ENCODE measurements at places on chromosomes 12 and 14.

GRCh38 chr12:7959701-7960121 lies 23.7 kb upstream of the SLC2A3 start:
- no peak for DNase-seq

DNA sequence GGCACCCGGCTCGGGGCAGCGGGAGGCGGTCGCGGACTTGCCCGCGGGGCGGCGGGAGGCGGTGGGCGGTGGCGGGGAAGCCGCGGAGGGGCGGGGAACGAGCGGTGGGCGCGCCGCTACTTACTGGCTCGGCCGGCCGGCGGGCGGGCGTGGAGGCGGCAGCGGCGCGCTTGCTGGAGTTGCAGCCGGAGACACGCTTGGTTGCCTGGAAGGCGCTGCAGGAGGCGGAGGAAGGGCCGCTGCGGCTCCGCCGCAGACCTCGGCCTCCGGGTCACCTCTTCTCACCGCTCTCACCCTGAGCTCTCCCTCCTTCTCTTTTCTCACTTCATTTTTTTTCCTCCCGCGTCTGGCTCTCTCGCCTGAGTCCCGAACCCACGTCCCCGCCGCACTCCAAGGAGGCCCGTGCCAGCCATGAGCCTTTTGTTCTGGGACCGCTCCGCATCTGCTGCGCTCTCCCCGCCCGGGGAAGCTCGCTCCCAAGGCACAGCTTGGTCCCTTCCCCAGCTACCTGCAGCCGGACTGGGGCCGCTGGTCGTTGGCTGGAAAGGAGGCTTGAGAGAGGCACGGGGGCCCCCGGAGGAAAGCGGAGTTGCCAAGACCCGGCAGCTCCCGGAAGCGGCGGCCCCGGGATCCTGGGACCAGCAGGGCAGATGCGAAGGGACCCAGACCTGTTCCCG lies 592 bp upstream of the KCNK10 start:
- no peak for DNase-seq

- no peak for DNase-seq
These were observed 57.6 kb downstream of the BEGAIN start for GRCh38 chr14:100529561-100530031.

- DNase-seq = no peak
These were observed 35.3 kb downstream of the CAPS2 start for GRCh38 chr12:75294797-75295196.

DNA sequence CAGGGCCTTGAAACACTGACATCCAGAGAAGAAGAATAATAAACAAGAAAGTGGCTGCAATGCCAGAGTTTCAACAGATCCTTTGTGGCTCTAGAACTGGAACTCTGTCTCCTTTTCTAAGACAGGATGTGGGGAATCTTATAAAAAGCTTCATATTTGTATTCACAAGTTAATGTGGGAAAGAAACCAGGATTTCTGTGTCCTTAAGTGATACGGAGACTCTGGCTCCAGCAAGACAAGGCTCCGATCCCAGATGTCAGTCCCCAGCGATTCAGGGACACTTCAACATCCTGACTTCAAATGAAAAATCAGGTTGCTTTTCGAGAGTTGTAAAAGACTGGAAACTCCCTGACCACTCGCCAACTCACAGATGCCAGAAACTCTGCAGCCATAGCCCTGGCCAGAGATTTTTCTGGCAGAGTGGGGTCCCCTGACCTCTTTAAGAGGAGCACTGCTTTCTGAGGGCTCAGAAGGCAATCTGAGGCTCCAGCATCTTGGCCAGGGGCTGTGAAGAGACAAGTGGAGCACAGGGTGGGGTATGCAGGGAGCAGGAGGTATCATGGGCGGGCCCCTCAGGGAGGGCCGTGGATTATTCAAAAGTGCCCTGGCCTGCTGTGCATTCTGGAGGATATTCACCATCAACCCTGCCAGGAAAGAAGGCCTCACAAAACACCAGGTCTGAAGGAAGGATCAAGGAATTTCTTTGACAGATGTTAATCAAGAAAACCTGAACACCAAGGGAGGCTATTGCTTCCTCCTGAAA lies 53.3 kb downstream of the TMX1 start:
- DNase-seq = peak; percentile 22

DNA sequence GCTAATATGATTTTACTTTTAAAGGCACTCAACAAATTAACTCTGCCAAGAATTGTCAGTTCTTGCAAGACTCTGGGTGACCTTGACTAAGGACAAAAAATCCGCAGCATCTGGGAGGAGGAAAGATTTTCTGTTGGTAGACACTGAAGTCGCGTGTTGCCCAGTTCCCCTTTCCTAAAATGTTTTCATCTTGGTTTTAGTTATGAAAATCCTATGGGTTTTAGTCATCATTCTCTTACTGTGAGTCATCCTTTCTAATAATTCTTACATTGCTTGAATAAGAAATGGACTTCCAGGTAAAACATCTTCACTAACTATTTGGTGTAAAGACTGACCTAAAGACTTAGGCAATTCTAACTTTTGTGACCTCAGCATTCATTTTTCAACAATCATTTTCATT lies 9.1 kb downstream of the GSG1 start:
- DNase-seq = no peak

GRCh38 chr12:5713599-5714081 lies 231.4 kb downstream of the ANO2 start:
- no peak for DNase-seq

GRCh38 chr12:118827047-118827446 lies 154.3 kb upstream of the SRRM4 start:
- DNase-seq = peak; percentile 62
